ENCODE measurements at places on chromosomes 4 and X. TPM values are rescaled to one million over a fixed set of nuclear protein-coding genes. Genes with fewer than 3 reads are reported as not detected.

GRCh38 chrX:153878969-153879653 lies 6.9 kb downstream of the L1CAM start:
- no peak for DNase-seq

DNA sequence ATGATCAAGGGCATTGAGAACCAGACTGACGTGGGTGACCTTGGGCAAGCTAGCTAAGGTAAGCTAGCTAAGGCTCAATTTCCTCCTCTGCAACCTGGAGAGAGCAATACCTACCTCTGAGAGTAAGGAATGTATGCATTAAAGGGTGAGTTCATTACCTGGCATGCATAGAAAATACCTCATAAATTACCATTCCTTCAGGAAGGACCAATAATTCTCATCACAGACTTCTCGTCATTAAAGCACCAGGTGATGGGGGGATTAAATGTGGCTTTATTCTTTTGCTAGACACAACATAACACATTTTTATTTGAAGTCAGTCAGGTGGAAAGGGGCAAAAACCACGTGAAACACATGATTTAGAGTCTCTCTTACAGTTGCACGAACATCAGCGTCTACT lies 21.5 kb downstream of the EGFL6 start:
- no peak for DNase-seq

Gene ATOH1
- not detected for total RNA-seq

Gene MAGEB1
- not detected for total RNA-seq

Gene DCAF8L2
- not detected for total RNA-seq

Gene HSD17B11
- 59.6 TPM for total RNA-seq

GRCh38 chr4:47462799-47463234 lies 685 bp downstream of the COMMD8 start:
- DNase-seq, result no peak

- DNase-seq, result no peak
These were observed 473 bp upstream of the VAMP7 start for GRCh38 chrX:155880586-155881157.

- no peak for DNase-seq
These were observed 63.2 kb upstream of the PBDC1 start for GRCh38 chrX:76109654-76110053.

DNA sequence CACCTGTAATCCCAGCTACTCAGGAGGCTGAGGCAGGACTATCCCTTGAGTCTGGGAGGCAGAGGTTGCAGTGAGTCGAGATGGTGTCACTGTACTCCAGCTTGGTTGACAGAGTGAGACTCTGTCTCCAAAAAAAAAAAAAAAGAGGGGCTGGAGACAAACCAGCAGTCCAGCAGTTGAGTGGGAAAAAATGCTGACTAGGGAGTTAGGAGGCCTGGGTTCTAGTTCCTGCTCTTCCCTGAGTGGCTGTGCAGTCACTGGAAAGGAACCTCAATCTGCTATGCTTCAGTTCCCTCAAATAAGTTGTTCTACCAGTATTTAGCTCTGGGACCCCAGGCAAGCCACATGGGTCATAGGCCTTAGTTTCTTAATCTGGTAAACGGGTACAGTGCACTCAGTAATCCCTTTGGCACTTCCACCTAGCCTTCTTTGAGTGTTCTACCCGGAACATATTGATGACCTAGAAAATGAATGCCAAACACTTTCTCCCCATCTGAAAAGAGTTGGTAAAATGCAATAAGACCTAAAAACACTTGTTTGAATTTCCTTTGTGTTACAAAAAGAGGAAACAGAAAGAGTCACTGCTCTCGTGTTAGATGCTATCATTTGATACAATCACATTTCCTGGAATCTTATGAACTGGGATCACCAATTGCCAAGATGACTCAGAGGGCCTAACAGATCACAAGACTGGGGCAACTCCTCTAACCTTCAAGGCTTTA lies 99.3 kb upstream of the EGFL6 start:
- no peak for DNase-seq

GRCh38 chrX:40142417-40142816 lies 44.7 kb upstream of the BCOR start:
- no peak for DNase-seq

Gene TMPRSS11D
- total RNA-seq, result not detected

DNA sequence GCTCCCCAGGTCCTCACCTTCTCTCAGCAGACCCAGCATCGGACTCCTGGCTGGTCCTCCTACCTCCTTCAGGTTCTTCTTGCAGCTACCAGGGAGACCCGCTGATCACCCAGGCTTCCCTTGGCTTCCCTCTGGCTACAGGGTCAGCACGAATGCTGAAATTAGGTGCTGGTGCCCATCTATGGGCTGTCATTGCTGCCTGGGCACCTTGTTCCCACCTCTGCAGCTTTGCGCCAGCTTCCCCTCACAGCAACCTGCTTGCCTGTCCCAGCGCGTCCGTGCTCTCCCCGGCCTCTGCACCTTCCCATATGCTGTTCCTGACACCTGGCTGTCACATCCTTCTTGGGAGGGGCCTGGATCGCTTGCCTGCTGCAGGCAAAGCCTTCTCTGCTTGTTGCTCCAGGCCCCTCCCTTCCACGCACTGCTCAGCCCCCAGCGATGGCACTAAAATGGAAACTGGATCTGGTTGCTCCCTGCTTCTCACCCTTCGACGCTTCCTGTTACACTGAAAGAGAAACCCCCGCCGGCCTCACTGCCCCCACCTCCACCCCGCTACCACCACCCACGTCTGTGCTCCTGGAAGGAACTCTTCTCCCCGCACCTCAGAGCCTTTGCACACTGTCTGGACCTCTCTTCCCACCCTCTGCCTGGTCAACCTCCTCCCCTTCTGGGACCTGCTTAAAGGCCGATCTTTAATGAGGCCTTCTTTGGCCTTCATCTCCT lies 22.2 kb downstream of the C4orf50 start:
- no peak for DNase-seq

DNA sequence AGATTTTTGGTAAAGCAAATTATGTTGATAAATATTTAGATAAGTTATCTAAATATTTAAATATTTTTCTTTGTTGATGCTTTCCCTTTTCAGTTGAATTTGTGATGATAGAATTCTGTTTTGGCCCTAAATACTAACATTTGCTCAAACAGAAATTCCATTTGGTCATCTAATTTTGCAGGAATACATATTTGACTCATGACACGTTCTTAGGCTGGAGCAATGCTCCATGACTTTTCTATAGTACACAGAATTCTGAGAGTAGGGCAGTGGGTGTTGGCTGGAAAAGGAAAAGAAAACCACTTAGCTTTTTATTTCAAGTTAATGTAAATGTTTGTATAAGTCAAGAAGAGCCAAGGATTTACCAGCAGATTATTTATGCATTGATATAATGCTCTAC lies 58.6 kb upstream of the GK2 start:
- DNase-seq, result no peak

Gene PIR
- total RNA-seq, result 80.0 TPM

Gene MTM1
- 2.4 TPM for total RNA-seq

- DNase-seq, result no peak
These were observed 85.0 kb downstream of the ADRA2C start for GRCh38 chr4:3851211-3851610.

DNA sequence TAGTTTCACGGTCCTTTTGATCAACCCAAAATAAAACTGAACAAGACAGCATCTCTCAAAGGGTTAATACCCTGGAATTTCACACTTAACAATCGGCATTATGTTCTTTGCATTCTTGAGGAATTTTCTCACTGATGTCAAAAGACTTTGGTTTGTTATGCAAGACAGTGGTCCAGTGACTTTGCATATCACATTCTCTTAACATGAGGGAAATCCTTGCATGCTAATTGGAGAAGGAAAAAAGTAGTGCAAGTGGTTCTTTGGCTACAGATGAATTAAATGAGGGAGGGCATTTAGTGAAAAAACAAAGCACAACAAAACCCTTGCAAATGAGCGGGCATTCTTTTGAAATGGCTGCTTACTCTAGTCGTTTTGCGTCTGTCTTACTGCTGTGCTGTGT lies 105.1 kb upstream of the LIMCH1 start:
- DNase-seq, result peak; percentile 84

- DNase-seq, result no peak
These were observed 63.2 kb downstream of the CLDN22 start for GRCh38 chr4:183256756-183257385.

DNA sequence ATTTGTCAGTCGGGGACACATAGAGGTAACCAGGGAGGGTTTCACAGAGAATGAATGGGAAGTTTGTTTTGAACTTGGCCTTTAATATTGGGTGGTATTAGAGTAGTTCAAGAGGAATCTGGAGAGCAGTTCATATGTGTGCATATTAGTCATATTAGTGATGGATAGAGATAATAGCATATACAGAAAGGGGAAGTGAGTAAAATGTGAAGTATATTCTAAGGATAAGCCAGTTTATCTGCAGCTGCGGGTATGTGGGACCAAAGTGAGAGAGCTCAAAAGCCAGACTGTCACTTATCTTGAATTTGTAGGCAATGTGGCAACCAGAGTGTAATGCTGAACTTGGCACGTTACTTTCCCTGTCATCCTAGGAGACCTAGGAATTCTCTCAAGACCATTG lies 169.9 kb downstream of the AFF2 start:
- DNase-seq, result no peak

GRCh38 chr4:142350871-142351270 lies 495.2 kb downstream of the INPP4B start:
- no peak for DNase-seq

GRCh38 chr4:165355900-165356300 lies 22.9 kb upstream of the CPE start:
- DNase-seq, result peak; percentile 16

GRCh38 chr4:74111990-74112389 lies 13.0 kb upstream of the CXCL2 start:
- peak; percentile 42 for DNase-seq

Gene NR0B1
- total RNA-seq, result 189 TPM

DNA sequence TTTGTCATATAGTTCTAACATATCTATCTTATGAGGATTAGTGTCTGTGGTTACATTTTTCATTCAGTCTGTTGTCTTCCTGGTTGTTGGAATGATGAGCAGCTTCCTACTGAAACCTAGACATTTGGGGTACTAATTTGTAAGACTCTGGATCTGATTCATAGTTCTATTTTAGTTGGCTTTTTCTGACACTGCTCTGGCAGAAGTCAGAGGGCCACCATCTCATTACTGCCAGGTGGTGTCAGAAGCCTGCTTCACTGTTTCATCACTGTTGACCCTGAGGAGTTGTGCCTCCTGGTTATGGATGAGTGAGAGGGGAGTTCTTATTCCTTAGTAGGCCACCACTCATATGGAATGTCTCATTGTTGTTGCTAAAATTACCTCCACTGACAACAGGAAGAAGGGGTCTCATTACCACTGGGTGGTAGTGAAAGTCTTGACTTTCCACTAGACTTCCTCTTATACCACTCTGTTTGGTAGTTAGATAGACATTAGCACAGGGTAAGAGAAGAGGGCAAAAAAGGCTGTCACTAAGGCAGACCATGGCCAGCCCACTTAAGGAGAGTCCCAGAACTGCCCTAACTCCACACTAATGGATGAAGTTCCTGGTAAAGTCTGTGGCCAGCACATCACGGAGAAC lies 395.2 kb downstream of the SPOCK3 start:
- DNase-seq, result no peak

Gene HSFX3
- total RNA-seq, result not detected

DNA sequence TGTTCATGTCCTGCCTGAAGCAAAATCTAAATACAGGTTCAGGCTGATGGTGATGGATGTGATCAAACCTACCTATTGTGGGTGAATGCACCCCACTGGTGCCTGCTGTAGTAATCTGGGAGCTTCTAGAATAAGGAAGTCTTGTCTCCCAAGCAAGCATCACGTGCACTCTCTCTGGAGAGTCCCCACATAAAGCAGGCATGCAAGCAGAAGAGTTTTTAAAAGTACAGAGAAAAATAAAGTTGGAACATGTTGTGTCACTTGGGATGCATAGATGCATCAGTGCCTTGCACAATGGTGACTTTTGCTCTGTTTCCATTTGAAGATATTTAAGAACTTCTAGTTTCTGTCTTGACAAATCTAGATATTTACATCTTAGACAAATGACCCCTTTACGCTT lies 54.9 kb downstream of the MAD2L1 start:
- DNase-seq, result no peak

DNA sequence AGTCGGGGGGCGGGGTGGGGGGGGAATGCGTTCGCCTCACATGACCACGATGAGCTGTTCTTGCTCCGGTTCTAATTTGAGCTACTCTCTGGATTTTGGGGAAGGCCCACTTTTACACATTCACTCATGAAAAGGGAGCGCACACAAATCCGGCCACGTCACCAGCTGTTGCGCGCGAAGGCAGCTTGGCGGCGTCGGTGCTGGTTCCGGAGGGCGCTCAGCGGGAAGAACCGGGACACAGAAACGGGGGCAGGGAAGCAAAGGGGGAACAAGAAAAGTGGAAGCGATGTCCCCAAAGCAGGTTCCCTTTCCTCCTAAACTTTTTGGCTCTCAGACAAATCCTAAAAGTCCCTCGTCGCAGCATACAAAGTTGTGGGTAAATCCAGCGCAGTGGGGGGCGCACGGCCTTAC lies 605 bp downstream of the ANXA5 start:
- no peak for DNase-seq

GRCh38 chr4:43898836-43899235 lies 549.8 kb downstream of the KCTD8 start:
- no peak for DNase-seq

- DNase-seq, result no peak
These were observed 19.7 kb downstream of the GPRIN3 start for GRCh38 chr4:89287945-89288344.

DNA sequence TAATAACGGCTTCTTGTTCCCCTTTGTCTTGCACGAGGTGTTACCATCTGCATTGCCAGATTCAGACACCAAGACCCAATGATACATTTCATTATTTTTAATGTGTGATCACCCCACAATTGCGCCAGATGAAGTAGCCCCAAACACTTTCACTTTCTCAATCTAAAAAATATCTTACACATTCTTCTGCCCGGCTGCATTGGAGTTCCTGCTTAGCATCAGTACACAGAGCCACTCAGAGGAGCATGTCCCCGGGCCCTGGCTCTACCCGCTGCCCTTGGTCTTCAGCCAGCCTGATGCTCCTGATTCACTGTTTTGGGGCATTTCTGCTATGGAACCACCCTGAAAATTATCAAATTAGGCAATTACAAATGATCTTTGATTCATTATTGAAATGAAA lies 66.0 kb upstream of the TENM3 start:
- DNase-seq, result peak; percentile 51

All from Caki2 (cell line).